Activated CD4-positive, alpha-beta T cell treated with anti-CD3 and anti-CD28 coated beads, Interleukin-2, amount 50 U/mL, for 4 hours (primary cell): ENCODE measurements at places on chromosomes 1 and 21.
A peak's percentile ranks its signal among the peaks of the same experiment; 100 is the strongest.

- no peak for DNase-seq
These were observed 1.7 kb downstream of the OSCP1 start for GRCh38 chr1:36448530-36449056.

GRCh38 chr1:233326811-233327650, 493 bp upstream of the MAP3K21 start:
- DNase-seq: peak; percentile 88

GRCh38 chr1:24181619-24182018, 5.5 kb downstream of the IFNLR1 start:
- DNase-seq: no peak

DNA sequence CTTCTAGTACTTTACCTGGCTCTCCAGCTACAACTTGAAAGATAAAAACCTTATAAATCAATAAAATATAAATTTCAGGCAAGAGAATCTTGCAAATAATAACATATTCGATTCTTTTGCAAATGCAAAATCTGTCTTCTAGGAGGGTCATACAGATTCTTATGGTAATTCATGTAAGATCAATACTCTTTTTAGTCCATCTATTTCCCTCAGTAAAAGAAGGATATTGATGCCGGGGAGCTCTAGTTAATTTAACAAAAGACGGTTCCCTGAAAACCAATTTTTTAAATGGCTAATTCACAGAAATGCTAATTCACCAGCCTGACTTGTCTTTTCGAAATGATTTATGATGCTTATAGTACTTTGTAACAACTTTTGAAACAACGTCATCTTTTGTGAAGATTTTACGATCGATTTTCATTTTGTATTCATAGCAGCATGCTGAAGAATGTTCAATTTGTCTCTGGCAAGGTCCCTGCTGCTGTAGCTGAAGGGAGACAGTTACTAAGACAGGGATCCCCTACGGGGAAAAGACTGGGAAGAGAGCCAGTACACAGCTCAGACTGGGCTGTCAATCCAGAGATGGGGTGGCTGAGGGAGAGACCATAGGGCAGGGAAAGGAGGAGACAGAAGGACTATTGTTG, 90.6 kb upstream of the SPAG17 start:
- DNase-seq: no peak

GRCh38 chr1:99849413-99849743, 783 bp upstream of the AGL start:
- no peak for DNase-seq

- no peak for DNase-seq
These were observed 48.3 kb downstream of the DDR2 start for GRCh38 chr1:162680419-162681121.

DNA sequence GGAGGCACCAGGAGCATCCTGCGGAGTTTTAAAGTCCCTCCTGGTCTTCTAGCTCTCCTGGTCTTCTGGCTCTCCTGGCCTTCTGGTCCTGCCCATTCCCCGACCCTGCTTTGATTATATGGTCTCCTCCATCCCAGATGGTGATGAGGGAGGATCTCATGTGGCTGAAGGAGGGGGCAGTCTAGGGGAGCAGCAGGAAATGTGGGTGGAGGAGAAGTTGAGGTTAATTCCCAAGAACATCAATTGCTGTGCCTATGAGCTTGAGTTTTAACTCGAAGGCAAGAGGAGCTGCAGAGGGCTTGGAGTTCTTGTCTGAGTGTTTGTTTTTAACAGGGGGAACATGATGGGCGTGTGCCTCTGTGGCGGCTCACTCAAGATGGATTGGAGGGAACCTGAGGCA, 408.8 kb downstream of the MATN1 start:
- DNase-seq: no peak

DNA sequence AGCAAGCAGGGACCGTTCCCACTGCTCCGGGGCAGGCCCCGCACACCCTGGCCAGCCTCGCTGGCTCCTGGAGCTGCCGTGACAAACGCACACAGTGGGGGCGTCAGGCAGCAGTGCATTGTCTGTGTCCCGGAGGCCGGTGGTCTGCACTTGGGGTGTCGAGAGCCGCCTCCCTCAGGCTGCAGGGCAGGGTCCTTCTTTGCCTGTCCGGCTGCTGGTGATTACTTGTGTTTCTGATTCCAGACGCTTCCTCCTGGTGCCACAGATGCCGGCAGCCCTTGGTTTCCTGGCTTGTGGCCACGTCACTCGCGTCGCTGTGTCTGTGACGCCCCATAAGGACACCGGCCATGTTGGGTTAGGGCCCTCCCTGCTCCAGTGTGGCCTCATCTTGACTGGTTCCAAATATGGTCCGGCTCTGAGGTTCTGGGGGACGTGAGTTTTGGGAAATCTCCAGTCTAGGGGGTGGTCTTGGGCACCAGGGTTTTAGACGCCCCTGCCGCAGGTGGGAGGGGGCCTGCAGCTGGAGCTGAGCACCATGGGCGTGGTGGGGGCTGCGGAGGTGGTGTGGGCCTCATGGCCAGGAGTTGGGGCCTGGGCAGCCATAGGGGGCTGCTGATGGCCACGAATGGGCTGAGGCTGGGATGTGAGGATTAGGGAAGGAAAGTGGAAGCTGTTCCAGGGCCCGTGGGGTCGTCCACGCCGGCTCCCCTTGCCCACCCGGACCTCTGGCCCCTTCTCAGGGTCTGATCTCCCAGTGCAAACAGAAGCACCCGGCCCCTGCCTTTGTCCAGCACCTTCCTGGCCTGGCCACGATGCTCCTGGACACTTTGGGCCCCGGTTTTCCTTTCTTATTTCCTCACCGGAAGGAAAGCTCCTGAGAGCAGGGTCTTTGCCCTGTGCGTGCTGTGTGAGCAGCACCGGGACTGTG, 41.0 kb downstream of the SLX9 start:
- DNase-seq: no peak

- DNase-seq: no peak
These were observed 10.2 kb downstream of the NFYC start for GRCh38 chr1:40701684-40702083.

- DNase-seq: no peak
These were observed 7.5 kb upstream of the THEM4 start for GRCh38 chr1:151916726-151917370.

DNA sequence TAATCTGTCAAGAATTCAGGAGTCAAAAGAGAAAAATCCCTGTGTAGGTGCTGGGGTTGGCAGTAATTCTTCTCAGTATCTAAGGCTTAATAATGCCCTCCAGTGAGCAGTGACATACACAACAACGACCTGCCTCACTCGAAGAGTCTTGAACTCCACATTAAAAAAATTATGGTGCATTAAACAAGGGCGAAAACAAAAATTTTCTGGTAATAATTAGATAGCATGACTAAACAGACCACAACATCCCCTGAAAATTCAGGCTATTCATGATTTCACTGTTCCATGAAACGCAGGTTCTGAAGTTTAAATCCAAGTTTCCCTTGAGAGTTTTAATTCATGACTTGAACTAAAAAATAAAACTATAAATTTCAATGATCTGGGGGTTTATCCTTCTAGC, 5.1 kb downstream of the SRSF4 start:
- DNase-seq: no peak

DNA sequence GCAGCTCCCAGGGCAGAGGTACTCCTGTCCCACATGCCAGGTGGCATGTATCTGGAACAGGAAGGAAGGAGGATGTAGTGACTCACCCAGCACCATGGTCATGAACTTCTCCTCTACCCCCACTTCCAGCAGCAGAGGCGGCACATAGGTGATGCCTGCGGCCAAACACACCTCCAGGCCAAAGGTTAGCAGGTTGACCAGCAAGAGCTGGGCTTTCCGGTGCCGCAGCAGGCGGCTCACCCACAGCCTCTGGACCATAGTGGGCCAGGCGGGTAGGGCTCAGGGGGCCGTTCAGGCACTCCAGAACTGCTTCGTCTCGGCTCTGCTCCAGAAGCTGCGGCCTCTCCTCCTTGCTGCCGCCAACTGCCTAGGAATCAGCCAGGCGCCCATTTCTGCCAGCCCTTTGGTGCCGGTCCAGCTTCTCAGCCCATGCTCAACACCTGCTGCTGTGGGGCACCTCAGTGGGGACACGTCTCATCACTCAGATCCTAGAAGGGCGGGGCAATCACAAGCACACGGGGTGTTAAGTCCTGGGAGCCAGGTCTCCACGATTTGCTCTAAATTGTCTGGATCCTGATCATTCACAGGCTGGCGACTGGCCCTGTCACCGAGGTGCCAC, 15.8 kb downstream of the SLC45A3 start:
- DNase-seq: no peak
